GM10248 (cell line): ENCODE measurements at places on chromosomes 3 and 15.

DNA sequence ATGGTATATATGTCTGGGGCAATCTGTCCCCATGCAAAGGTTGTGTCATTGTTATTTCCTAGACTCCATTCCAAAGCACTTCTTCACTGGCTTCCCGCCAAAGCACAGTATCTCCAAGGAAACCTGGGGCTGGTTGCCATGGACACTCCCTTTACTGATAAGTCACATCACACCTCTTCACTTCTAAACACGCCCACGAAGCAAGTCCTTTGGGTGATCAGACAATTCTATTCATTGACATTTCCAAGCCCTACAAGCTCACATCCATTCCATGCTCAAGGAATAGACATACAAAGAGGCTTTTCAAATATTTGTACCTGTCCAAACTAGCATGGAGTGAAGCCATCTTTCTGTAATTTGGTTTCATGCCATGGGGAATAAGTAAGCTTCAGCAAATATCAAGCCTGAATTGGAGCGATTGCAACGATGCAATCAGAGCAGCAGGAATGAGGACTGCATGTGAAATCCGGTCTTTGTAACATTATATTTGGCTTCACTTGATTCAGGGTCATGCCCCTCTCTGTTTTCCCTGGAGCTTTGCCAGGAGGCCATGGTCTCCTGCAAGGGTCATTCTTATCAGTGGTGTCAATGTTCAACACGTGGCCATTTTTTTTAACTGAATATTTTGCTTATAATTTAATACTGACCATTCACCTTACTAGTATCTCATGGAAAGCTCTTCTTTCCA is 201.6 kb upstream of the TMC3 start:
- no peak for DNase-seq

DNA sequence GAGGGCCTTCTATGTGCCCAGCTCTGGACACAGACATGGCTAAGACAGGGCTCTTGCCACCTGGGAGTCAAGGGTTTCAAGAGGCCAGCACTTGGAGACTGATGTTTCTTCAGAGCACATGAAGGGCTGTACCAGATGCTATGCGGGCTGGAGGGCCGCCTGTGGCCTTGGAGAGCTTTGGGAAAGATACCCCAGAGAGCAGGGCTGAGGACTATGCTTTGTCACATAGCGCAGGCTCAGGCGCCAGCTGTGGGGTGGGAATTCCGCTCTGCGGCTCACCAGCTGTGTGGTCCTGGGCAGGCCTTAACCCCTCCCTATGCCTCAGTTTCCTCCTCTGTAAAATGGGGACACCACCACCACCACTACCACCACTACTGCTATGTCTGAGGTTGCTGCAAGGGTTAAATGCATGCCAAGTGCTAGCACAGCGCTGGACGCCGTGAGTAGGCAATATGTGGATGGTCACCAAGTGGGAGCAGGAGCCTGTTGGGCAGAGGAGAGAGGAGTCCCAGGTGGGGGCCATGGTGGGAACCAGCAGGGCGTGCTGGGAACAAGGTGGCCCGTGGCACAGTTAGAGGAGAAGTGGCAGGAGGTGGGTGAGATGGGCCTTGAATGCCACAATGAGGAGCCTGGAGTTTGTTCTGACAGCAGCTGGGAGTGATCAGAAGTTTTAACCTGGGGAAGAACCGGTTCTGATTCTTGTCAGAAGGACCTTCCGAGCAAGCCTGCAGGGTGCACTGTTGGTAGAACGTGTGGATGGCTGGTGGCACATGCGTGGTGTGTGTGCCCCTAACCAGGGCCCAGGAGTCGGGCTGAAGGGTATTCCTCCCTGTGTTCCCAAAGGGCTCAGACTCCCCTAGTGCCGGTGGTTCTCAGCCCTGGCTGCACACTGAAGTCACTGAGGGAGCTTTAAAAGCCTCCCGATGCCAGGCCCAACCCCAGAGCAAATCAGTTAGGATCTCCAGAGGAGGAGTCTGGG is 41.7 kb downstream of the FEM1B start:
- no peak for DNase-seq

DNA sequence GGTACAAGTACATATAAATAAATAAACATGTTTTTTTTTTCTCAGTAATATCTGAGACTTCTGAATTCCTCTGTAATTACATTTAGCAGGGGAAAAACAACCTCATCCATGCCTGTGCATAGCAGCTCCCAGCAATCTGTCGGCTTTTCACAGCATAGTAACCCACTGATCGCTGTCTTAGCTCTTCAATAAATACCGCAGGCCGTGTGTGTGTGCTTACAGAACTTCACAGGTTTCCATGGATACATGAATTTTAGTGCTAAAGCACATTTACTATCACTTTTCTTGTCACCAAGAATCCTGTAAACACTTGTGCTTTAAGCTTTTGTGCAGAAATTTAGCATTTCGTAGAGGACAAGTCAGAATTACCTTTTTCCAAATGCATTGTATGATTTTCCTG is 4.0 kb upstream of the PLAAT1 start:
- DNase-seq = no peak

DNA sequence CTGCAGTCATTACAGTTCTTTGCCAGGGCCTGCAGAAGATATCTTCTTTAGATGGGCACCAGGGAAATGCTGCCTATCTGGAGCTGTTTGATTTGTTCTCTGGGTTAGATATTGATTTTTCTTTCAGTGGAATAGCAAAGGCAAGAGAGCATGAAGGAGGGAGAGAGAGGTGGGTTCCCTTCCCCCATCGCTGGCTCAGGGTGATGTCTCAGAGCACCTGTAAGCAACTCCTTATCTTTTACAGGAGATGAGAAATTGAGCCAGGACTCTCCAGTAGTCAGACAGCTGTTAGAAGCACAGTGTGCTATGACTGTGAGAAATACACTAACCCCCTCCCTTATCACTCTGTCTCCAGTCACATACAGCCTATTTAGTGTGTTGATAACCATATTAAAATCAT is 89.3 kb upstream of the SLC24A5 start:
- no peak for DNase-seq

DNA sequence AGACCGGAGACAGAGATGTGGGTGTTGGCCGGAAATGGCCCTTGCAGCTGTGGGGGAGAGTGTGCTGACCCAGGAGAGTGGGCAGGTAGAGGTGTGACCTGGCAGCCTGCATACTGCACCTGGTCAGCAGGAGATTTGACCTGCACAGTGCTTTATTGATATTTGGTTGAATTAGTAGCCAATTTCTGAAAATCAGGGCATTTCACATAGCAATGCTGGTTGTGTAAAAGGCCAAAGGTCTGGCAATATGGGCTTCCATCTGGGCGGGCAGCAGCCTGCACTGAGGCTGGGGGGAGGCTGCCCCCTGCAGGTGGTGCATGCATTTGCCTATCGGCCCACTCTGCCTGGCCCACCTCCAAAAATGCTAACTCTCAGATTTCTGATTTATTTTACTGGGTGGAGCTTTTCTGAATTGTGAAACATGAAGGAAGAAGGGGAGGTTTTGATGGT is 9.4 kb upstream of the MGLL start:
- DNase-seq = no peak

GRCh38 chr3:117788506-117788905 is 1078.9 kb downstream of the TUSC7 start:
- no peak for DNase-seq

- DNase-seq = no peak
These were observed 17.7 kb upstream of the SNX22 start for GRCh38 chr15:64133623-64134344.

DNA sequence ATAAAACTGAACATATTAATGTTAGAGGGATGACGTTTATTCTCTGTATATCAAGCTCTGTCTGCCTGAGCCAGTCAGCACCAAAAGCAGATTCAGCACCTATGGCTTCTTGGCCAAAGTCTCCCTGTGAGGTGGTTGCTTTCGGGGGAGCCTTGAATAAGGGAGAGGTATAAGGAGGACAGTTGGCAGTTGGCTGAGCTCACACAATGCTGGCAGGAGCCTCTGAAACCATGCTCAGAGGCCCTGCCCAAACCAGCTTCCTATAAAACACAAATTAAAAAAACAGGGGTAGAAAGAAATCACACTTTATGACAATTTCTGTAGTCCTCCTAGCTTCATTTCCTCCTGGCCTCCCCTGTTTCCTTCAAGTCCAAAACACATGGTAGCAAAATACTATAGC is 18.8 kb downstream of the ARHGEF3 start:
- DNase-seq = no peak

- DNase-seq = no peak
These were observed 80.7 kb upstream of the ZNF280D start for GRCh38 chr15:56813995-56814394.

GRCh38 chr3:161409069-161409468 is 37.8 kb upstream of the SPTSSB start:
- DNase-seq = no peak

- DNase-seq = no peak
These were observed 147.1 kb upstream of the RGMA start for GRCh38 chr15:93235926-93236780.

DNA sequence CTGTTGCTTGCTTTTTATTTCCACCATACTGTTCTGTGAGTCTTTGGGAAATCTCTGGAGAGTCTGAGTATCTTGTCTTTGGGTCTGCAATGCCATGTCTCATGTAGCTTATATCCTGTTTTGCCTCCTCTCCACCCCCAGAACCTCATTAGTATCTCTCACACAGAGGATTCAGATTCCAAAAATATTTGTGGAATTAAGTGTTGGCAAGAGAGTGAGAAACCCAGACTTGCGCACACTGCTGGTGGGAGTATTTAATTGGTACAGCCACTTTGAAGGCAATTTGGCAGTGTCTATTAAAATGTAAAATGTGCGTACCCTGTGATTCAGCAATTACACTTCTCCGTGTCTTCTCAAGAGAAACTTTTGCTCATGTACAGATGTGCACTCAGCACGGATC is 68.6 kb downstream of the ZNF621 start:
- DNase-seq = no peak

DNA sequence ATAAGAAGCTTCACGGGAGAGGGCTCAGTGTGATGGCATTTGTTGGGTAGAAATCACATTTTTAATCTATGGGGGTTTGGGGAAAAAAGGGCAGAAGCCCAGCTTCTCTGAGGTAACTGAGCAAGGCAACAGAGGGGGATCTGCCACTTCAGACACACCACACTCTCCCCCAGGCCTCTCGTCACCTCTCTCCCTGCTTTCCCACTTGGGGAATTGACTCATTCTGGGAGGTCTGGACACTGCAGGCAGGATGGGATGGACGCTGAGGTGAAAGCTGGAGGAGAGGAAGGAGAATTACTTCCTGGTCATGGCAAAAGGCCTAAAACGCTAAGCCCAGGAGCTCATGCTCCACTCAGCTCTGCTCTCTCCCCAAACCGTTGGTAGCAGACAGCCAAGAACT is 33.2 kb downstream of the MYO5C start:
- DNase-seq = peak; percentile 27

GRCh38 chr15:78105476-78106241 is 13.3 kb downstream of the SH2D7 start:
- no peak for DNase-seq

DNA sequence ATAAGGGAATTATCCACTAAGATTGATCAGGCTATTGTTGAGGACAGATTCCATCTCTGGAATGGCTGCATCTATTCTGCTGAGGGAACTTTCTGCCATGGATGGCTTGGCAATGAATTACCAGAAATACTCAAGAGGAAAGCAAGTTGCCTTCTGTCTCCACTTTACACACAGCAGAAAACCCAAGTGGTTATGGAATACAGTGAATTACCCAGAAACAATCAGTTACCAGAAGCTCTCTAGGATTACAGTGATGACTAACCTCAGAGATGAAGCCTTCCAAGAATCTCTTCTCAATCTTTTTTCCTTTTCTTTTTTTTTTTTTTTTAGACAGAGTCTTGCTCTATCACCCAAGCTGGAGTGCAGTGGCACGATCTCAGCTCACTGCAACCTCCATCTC is 183.3 kb downstream of the WDR76 start:
- no peak for DNase-seq

GRCh38 chr3:149783576-149783975 is 8.8 kb downstream of the ANKUB1 start:
- DNase-seq = no peak

GRCh38 chr15:56232058-56232457 is 11.6 kb downstream of the RFX7 start:
- no peak for DNase-seq

- no peak for DNase-seq
These were observed 169.2 kb downstream of the ROBO1 start for GRCh38 chr3:79598594-79598993.

DNA sequence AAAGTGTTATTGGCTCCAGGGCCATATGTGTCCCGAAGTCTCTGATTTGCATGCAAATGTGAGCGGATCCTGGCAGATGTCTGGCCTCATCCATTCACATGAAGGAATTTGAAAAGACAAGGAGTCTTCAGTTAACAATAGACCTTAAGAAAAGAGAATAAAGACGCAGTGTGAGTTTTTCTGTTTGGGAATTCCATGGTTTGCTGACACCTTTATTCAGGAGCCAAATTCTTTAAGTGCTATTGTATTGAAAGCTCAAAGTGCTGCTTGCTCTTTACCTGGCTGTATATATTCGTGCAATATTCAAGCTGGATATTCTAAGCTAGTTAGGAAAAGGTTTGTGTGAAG is 2.2 kb downstream of the LRRN1 start:
- DNase-seq = no peak

GRCh38 chr3:107796791-107797190 is 274.0 kb downstream of the BBX start:
- no peak for DNase-seq

DNA sequence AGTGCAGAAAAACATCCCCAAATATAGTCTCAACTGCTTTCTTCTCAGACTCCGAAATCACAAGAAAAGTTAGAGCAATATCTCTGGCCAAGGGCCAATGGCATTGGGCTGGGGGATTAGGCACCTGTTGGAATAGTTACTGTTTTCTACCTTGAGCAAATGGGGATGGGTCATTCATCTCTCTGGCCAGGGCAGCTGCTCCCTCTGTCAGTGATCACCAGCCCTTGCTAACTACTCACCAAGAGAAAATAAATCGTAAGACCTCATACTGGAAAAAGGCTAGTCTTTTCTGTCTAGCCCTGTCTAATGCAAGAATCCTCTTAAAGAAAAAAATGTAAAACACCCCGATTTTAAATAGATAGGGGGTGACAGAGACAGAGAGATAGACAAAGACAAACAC is 10.9 kb downstream of the CERS3 start:
- no peak for DNase-seq

DNA sequence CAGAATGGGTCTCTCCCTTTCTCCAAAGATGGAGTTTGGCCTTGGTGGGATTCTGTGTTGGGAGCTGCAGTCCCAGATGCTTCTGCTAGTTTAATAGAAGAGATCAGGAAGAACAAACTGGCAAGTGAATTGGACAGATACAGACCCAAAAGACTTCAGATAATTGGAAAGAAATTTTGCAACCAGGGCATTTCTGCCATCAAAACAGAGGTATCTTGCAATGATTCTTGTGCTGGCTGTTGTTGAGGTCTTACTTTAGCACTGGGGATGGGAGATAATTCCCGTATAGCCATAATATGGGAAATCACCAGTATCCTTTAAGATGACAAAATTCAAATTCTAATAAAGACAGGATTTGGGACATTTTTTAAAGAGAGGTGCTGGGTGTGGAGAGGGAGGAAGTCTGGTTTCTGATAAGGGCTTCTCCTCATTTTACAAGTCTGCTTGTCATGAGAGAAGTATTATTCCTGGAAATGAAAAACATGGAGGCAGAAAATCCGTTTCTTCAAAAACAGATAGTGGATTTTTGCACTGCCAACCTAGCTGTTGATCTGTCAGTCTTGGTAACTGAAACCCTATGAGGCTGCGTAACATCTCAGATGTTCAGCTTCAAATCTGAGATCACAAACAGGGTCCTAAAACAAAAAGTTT is 40.1 kb downstream of the FNDC3B start:
- no peak for DNase-seq
